ENCODE measurements at places on chromosomes 4 and X.

GRCh38 chr4:63529581-63530337 is 879.5 kb downstream of the TECRL start:
- no peak for DNase-seq

GRCh38 chrX:37302569-37302968 is 46.6 kb upstream of the PRRG1 start:
- no peak for DNase-seq

- DNase-seq: no peak
Measured at GRCh38 chr4:4651811-4652755, 110.2 kb upstream of the STX18 start.

DNA sequence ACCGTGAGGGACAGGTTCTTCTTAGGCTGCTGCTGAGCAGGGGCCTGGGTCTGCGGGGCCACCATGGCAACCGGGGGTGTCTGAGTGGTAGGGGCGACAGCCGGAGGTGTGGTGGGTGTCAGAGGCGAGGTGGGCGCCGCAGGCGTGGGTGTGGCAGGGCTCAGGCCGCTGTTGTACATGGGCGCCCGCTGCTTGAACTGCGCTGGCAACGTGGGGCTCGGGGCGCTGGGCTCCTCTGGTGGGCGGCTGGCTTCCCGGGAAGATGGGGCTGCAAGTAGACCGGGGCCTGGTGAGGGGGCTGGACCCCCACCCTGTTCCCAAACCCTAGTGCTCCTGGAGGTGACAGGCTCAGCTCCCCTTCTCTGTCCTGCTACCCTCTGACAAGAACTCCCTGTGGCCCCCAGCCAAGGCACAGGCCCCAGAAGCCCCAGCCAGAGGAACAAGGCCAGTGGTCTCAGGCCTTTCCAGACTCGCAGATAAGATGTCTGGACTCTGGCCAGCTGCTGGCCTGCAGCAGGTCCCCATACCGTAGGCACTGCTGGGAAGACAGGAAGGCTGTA is 24.8 kb downstream of the NELFA start:
- DNase-seq: no peak

DNA sequence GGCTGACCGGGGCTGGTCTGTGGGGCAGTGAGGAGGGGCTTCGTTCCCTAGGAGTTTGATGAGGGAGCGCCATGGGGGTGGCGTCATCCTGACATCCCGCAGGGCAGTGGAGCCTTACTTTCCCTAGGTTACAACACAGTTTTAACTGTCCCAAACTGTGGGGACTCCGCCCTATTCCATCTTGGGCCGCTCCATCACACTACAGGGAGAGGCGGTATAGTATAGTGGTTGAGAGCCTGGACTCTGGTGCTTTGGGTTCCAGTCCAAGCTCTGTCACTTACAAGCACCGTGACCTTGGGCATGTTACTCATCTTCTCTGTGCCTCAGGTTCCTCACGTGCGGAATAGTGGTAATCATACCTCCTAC is 44.2 kb downstream of the ZNF185 start:
- no peak for DNase-seq

DNA sequence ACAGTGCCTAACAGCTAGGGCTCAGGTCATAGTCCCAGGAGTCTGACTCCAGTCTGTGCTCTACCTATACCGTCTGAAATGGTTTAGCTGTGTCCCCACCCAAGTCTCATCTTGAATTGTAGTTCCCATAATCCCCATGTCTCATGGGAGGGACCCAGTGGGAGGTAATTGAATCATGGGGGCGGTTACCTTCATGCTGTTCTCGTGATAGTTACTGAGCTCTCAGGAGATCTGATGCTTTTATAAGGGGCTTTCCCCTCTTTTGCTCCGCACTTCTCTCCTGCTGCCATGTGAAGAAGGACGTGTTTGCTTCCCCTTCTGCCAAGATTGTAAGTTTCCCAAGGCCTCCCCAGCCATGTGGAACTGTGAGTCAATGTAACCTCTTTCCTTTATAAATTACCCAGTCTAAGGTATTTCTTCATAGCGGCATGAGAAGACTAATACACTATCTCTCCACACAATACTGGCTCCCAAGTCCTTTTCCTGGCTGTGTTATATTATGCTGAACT is 110.8 kb downstream of the AFAP1 start:
- no peak for DNase-seq

GRCh38 chr4:185912779-185913178 is 100.8 kb upstream of the SORBS2 start:
- DNase-seq: no peak

- no peak for DNase-seq
Measured at GRCh38 chr4:92163348-92163747, 140.4 kb upstream of the GRID2 start.

GRCh38 chrX:49760290-49760890 is 64.6 kb upstream of the PAGE1 start:
- no peak for DNase-seq

DNA sequence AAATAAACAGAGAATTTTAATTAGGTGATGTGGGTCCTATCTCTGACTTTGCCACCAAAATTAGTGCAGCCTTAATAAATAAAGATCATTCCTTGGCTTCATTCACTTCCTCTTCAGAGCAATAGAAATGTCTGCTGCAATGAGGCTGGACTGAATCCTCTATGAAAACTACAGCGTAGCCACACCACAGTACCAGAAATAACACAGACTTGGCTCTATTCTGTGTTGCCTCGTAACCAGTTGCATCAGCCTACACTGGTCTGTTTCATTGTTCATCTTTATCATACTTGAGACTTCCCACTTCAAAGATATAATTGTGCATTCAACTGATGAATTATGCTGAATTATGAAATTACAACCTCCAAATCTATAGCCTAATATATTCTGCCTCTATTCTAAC is 15.8 kb downstream of the GLRA3 start:
- DNase-seq: no peak

- no peak for DNase-seq
Measured at GRCh38 chrX:15812192-15812938, 22.1 kb downstream of the ZRSR2 start.

- DNase-seq: no peak
Measured at GRCh38 chr4:186704057-186704456, 19.6 kb downstream of the FAT1 start.

DNA sequence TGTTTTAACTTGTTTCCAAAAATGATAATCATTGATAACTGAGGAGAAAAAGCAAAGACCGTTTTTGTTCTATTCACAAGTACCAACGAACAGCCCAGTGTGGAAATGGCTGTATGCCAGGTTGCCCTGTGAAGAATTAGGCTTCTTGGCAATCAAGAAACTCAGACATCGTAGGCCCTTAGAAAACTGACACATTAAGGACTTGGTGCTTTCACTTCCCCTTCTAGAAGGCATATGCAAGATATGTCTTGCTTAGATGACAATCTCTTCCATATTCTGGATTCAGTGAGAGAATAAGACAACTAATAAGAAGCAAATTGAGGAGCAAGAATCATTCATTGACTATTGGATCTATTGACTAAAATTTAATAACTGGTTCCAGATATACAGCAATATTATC is 56.6 kb downstream of the ANAPC10 start:
- DNase-seq: no peak

DNA sequence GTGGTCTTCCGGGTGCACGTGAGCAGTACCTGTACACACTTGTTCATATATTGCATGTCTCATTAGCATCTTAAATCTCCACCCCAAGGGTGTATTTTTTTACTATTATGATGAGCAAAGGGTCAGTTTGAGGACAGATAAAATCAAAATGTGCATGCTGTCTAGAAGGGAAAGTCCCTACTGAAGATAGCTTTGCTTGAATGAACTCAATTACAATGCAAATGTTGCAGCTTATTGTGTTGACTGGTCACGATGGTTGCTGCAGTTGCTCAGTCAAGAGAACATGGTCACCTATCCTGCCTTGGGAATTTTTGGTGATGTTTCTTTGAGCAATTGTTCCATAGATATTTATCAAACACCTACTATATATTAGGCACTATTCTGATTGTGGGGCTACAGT is 103.8 kb upstream of the MID1IP1 start:
- no peak for DNase-seq

DNA sequence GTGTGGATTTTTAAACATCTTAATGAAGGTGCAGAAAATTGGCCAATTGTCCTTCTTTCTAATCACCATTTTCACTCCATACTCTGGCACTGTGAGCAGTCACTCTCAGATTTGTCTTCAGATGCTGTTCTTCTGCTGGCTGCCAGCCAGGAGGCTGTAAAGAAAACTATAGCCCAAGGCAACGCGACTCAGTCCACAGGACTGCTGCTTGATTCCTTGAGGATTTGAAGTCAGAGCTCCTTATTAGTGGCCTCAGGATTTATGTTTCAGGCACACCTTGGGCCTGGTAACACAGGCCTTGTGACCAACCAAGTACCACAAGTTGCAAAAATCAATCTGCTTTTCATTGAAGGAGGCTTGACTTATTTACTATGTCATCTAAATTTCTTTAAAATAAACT is 342.6 kb downstream of the GPM6A start:
- DNase-seq: no peak

DNA sequence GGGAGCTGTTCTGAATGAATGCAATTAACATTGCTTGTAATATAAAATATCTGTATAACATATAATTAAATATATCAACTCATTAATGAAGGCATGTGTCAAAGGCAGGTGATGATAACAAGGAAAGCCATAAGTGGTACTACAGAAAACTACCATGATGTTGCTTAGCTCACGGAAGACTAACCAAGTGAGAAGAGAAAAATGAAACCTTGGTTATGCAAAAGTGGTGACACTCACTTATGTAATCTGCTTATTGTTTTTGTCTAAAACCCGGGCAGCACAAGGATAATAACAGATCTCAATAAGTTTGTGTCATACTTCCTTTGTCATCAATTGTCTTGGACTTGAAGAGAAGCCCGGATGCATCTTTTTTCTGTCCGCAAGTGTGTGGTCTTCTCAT is 156.4 kb downstream of the HS6ST2 start:
- no peak for DNase-seq

DNA sequence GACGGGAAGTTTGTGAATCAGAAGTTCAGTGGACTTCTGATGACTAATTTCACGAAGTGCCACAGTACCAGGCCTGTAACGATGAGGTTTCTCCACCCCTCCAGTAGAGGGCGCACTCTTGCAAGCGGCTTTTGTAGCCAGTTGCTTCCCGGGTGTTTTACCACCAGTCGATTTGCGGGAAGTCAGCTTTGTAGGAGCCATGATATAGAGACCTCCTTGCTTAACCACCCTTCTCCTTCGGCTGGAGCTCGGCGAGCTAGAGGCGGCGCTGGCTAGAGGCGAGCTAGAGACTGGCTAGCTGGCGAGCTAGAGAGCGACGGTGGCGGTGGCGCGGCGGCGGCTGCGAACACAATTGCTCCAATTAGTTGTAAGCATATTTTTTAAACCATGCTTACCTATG is 72.0 kb downstream of the IL1RAPL1 start:
- no peak for DNase-seq

DNA sequence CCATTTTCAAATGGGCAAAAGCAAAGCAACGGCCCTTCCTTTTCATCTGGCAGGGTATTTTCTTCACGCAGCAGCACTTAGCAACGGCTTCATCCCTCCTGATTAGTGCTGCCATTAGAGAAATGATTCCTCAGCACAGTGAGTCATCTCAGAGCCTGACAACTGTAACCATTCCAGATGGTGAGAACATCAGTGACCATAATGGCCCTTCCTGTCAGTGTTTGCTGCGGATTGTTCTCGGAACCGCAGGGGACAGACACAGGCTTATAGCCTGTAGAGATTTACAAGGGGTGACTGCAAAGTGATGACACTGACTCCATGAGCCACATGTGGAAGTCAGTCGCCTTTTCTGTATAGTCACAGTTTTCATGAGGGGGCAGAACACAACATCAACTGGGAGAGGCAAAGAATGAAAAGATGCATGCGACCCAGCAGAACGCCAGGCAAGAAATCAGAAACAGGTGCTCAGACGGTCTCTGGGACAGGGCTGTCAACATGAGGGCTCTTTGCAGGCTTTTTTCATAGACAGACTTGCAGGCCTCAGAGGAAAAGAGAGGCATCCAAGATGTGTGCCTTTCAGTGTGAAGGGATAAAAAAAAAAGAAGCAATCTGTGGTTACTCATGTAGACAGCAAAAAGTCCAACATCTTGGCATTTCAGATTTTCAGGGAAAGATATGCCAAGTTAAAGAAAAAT is 69.9 kb upstream of the FBXW7 start:
- no peak for DNase-seq

GRCh38 chr4:18242919-18243693 is 221.6 kb upstream of the LCORL start:
- no peak for DNase-seq

GRCh38 chr4:152663203-152664066 is 16.4 kb downstream of the TMEM154 start:
- DNase-seq: no peak

DNA sequence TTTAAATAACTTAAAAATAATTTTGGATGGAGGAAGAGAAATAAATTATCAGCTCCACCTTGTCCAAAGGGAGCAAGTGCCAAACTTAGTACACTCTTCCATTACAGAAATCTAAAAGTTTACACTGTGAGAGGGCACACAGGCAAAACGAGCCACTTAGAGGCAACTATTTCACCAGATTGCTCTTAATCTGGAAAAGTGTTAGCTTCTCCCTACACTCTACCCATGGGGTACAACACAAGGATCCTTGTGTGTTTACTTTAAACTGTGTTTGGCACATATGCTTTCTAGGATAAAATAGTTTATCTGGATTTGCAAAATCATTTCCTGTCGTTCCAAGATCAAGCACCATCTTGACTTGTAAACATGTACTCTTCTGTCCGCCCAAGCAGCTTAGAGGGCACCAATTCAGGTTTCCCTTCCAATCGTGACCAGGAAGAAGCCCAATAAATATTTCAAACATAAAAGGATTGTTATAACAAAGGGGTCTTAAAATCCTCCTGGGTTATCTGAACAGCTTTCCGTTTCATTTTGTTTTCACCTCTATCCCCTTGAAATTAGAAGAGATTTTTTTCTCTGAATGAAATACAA is 29.0 kb upstream of the KDR start:
- DNase-seq: no peak

- DNase-seq: no peak
Measured at GRCh38 chr4:101682946-101683345, 107.6 kb upstream of the BANK1 start.

GRCh38 chr4:158824425-158825274 is 55.8 kb downstream of the FNIP2 start:
- no peak for DNase-seq

GRCh38 chr4:47184083-47184482 is 152.7 kb downstream of the GABRB1 start:
- DNase-seq: no peak

- no peak for DNase-seq
Measured at GRCh38 chrX:6708676-6709380, 173.9 kb upstream of the VCX3A start.

- no peak for DNase-seq
Measured at GRCh38 chrX:10166248-10166716, 9.5 kb downstream of the CLCN4 start.

DNA sequence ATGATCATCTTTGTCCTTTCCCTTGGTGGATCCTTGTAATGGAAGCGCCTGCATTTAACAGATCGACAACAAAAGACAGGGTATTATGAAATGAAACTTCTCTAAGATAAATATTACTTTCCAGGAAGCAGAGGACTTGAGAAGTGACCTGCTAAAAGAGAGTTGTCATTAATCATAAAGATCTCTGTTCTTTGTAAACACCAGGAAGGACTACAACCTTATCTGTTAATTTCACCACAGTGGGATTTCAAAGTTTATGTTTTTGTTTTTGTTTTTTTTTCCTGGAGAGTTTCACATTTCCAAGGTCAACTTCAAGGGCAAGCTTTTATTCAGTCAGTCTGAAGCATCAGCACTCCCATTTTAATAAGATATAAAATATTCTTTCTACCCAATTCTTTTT is 170.9 kb downstream of the RCHY1 start:
- no peak for DNase-seq

GRCh38 chr4:137125011-137125410 is 407.3 kb downstream of the PCDH18 start:
- no peak for DNase-seq

GRCh38 chrX:30995060-30995700 is 76.7 kb downstream of the FTHL17 start:
- no peak for DNase-seq
